Stimulated activated CD4-positive, alpha-beta T cell treated with anti-CD3 and anti-CD28 coated beads, Interleukin-15, amount 100 ng/mL, for 24 hours (primary cell): ENCODE measurements at places on chromosomes 1 and 21.

DNA sequence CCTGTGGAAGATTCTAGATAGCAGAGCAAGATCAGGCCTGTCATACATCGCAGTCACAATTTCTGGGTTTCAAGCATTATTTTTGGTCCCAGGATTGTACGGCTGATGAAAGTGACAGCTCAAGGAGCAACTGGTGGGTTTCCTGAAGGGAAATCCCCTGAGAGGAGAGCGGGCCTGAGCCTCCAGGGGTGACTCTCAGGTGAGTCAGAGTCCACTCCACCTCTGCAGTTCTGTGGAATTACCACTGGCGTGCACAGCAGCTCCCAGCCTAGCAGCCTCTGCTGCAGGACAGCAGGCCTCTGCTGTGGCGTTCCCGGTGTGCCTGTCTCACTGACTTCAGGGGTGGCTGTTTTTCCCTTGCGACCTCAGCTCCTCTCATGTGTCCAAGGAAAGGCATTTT is 24.4 kb downstream of the SLC66A1 start:
- peak; percentile 80 for DNase-seq

GRCh38 chr1:10841118-10841517 is 44.7 kb upstream of the CASZ1 start:
- DNase-seq, result no peak

GRCh38 chr1:117609471-117609911 is 3.6 kb downstream of the TENT5C start:
- no peak for DNase-seq

GRCh38 chr1:48776393-48777218 is at the start of gene BEND5:
Gene BEND5, minus strand, starts transcription at chr1:48776891. Its CDS starts 60 bp downstream, at chr1:48776831.
- peak; percentile 59 for DNase-seq

GRCh38 chr1:77762072-77762476 is 2.4 kb upstream of the USP33 start:
- no peak for DNase-seq

- DNase-seq, result peak; percentile 17
Observed at GRCh38 chr1:34500451-34500850, 254.4 kb upstream of the GJB5 start.

GRCh38 chr1:205593532-205593931 is 38.3 kb downstream of the ELK4 start:
- no peak for DNase-seq

GRCh38 chr1:10132316-10132715 is 78.1 kb upstream of the KIF1B start:
- DNase-seq, result no peak

GRCh38 chr1:66207484-66207883 is 326.5 kb upstream of the SGIP1 start:
- DNase-seq, result no peak

DNA sequence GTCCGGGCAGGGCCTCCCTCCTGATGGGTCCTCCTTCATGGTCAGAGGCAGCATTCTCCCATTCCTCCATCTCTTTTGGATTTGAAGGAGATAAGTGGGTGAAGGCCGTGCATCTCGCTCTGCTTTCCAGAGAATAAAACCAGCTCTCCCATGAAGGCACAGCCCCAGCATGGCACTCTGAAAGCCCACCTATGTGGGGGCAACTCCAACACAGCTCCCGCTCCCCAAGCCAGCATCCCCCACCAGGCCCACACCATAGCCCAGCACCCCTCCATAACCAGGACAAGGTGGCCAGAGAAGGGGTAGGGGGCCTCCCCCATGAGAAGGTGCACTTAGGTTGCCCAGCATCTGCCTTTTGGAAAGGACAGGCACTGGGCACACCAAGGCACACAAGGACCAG is 112.2 kb downstream of the PDE9A start:
- DNase-seq, result no peak

GRCh38 chr1:160789051-160789701 is 6.8 kb upstream of the LY9 start:
- DNase-seq, result no peak

DNA sequence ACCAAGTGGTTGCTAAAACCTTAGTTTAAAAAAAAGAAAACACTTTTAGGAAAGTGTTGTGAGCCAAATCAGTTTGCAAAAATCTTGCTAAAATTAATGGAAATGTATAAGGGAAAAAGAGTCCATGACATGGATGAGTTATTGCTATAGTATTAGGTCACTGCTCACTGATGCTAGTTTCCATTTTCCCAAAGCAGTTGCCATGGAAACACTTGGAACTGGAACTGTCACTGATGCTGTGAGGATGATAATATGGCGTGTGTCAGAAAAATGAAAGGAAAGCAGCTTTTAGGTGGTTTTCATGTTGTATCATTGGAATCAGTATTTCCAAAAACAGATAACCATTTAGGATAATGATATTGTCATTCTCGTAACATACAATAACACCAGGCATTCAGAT is 104.4 kb downstream of the PHTF1 start:
- DNase-seq, result no peak

- DNase-seq, result no peak
Observed at GRCh38 chr1:218312509-218312908, 27.4 kb downstream of the RRP15 start.

GRCh38 chr1:194353121-194353520 is 1166.7 kb upstream of the B3GALT2 start:
- DNase-seq, result no peak

GRCh38 chr1:180218806-180219765 is 11.0 kb upstream of the LHX4 start:
- DNase-seq, result no peak

DNA sequence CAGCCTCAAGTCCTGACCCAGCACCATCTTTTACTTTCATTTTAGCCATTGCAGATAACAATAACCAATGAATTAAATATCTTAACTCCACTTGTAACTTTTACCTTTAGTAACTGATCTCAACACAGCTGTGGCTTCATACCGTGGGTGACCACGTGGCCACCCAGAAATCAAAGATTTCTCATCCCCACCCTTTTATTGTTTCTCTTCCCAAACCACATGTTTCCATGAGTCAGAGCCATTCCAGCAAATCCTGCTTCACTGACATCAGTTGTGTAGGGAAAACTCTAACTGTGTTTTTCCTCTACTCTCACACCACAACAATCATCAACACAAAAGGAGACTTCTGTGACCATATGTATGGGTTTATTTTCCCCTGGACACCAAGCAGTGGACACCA is 25.1 kb upstream of the BRDT start:
- no peak for DNase-seq
